Thyroid gland (tissue), 4 donors: ENCODE measurements at places on chromosomes 13 and 19. TPM values are rescaled to one million over a fixed set of nuclear protein-coding genes. Genes with fewer than 3 reads are reported as not detected.

DNA sequence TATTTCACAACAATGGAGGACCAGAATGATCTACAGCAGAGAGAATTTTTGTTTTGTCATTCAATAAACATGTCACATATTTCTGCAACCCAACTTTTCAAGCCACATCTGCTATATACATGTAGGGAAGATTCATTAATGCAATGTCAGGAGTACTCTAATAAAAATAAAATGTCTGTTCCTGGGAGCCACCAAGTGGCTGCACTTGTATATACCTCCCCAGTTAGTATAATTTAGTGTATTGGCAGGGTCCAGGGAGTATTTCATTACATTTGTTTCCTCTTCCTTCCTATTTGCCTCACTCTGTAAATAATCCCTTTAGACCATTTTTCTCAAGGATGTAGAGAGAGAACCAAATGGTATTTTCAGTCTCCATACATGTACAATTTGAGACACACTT, 1169.0 kb downstream of the DIAPH3 start:
- no peak for DNase-seq

DNA sequence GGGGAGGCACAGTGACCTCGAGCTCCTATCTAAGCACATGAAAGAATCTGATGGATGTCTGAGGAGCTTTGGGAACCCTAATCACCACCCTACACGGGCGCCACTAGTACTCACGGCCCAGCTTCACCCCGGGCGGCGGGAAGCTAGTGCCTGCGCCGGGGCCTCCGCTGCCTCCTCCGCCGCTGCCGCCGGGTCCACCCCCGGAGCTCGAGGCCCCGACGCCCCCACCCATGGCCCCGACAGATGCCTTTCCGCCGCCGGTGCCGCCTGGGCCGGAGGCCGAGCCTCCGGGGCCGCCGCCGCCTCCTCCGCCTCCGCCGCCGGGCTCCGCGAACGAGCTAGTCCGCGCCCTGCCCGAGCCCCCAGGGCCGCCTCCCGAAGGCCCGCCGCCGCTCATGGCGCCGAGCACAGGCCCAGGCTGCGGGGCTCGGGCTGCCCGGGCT, 312 bp downstream of the GSK3A start:
- DNase-seq, result no peak

DNA sequence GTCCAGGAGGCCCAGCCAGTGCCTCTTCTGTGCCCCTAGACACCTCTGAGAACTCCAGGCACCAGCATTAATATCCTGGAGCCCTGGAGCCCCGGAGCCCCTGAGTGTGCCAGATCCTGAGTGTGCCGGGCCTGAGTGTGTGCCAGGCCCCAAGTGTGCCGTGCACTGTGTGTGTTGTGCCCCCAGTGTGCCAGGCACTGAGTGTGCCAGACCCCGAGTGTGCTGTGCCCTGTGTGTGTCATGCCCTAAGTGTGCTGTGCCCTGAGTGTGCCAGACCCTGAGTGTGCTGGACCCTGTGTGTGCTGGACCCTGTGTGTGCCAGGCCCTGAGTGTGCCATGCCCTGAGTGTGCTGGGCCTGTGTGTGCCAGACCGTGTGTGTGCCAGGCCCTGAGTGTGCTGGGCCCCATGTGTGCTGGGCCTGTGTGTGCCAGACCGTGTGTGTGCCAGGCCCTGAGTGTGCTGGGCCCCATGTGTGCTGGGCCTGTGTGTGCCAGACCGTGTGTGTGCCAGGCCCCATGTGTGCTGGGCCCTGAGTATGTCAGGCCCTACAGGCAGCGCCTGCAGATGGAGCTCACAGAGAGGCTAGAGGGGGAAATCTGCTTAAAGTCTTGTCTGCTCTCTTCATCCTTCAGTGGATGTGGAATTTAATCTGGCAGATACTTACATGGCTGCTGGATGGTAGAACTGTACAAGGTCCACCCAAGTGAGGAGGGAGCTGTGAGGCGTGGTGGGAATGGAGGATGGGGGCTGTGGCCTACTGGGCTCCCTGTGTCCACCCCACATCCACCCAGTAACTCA, 53.9 kb downstream of the C13orf46 start:
- DNase-seq, result peak; percentile 36

DNA sequence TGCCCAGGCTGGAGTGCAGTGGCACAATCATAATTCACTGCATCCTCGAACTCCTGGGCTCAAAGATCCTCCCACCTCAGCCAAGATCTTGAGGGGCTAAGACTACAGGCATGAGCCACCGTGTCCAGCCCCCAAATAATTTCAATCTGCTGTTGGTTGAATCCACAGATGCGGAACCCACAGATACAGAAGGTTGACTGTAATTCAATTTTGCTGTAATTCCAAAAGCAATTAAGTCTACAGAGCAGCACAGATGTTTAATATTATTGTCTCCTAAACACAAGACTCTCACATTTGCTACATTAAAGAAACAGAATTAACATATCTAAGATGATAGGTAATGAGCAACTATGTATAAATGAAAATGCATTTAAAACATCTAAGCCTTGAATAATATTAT, 75.6 kb downstream of the MIPEP start:
- DNase-seq, result no peak

- DNase-seq, result no peak
Measured at GRCh38 chr13:23993680-23993985, 96.3 kb upstream of the C1QTNF9B start.

GRCh38 chr19:1867349-1867724, 4.0 kb upstream of the KLF16 start:
- DNase-seq, result no peak

DNA sequence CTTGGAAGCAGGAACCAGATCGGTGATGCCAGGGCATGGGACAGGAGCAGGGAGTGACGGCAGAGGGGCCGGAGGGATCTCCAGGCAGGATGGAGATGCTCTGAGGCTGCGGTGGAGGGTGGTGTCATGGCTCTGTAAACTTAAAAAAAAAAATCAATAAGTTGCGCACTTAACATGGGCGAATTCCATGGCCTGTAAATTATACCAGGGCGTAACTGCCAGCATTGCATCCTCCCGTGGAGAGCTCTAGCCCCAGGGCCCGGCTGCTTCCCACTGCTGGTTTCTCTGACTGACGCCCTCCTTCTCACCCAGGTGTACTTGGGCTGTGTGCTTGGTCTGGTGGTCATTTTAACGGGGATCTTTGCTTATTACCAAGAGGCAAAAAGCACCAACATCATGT, 8.7 kb downstream of the ATP12A start:
- no peak for DNase-seq

The ZNF208 gene
- 30.5 TPM for total RNA-seq

The RGL3 gene
- 136 TPM for total RNA-seq

The PEAK3 gene
- 1.6 TPM for total RNA-seq
